ENCODE measurements at places on chromosomes 1 and 21.

- DNase-seq, result no peak
Observed at GRCh38 chr21:39444421-39445180, 977 bp downstream of the LCA5L start.

GRCh38 chr1:244843148-244843978 lies 7.9 kb downstream of the COX20 start:
- DNase-seq, result no peak

DNA sequence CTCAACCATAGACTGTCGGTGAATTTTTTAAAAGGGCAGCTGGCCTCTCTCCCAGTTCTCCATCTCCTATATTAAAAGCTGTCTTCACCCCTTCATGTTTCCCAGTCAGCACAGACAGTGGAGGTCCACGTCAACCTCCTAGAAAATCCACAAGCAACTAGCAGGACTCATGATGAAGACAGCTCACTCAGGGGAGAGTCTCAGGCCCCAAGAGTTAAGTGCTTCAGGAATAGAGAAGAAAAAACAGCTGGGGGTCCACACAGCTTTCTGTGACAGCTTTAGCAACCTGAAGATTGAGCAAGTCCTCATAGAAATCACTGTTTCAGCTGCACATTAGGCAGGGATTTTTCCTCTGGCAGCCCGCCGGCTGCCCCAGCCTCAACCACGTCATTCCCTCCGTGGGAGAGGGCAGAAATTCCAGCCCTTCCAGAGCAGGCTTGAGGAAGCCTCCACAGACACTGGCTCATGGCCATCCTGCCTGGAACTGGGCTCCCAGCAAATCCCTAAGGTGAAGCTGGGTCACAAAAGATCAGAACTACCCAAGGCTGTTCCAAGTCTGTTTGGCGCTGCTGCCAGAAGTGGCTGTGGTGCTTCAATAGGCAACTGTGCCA lies 15.2 kb downstream of the GPR161 start:
- DNase-seq, result no peak

- DNase-seq, result no peak
Observed at GRCh38 chr1:206744683-206745082, 25.9 kb upstream of the IL19 start.

- DNase-seq, result no peak
Observed at GRCh38 chr1:232404981-232405731, 224.8 kb downstream of the SIPA1L2 start.

DNA sequence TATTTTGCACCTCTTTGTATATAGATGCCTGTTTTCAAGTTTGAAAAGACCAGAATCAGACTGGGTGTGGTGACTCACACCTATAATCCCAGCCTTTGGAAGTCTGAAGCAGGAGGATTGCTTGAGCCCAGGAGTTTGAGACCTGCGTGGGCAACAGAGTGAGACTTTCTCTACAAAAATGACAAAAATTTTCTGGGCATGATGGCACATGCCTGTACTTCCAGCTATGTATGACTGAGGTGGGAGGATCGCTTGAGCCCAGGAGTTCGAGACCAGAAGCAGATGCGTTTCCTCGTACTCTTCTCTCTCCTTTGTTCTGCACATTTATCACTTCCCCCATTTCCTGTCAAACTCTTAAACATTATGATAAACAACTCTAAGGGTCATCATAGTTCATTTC lies 310.0 kb upstream of the SNX7 start:
- no peak for DNase-seq

DNA sequence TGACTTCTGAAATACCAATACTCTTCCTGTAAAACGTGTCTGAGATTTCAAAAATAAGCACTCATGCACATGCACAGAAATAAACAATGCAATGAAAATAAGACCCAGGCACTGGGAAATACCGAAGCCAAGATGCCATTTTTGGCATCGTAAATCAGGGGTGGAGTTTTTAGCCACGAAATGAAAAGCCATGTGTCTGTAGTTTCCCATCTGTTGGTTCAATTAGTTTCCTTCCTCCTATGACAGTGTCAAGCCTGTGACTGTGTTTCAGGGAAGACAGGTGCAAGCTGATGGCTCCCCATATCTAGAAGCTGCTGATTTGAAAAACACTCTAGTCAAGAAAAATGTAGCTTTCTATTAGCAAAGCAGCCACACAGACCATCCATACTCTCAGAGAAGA lies 480.4 kb upstream of the CAMK1G start:
- no peak for DNase-seq

GRCh38 chr21:34027721-34028461 lies 45.5 kb upstream of the MRPS6 start:
- no peak for DNase-seq

- peak; percentile 87 for DNase-seq
Observed at GRCh38 chr1:181179987-181180365, 91.5 kb downstream of the IER5 start.
